NCI-H1694 treated with DMSO at 0.1 percent for 48 hours (cell line): ENCODE measurements at places on chromosomes 16 and 17.

GRCh38 chr17:75976175-75976848, 2.7 kb downstream of the ACOX1 start:
- DNase-seq: no peak

GRCh38 chr16:55703003-55704001, 47.5 kb downstream of the SLC6A2 start:
- DNase-seq: peak; percentile 65

GRCh38 chr17:19867079-19867328, 732 bp downstream of the ULK2 start:
- DNase-seq: peak; percentile 43

GRCh38 chr16:66097751-66098150, 268.7 kb upstream of the CDH5 start:
- DNase-seq: no peak

DNA sequence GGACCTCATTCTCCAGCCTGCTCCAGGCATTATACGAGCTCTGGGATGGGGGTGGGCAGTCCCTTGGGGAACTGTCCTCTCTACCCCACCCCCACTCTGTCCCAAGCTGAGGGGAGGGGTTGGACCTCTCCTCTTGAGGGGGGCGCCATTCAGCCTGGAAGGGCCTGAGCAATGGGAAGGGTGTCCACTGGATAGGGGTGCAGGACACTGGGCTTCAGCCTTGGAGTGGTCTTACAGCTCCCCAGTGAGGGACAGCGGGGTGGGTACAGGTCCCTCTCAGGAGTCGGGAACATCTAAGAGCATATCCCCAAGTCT, 9.5 kb upstream of the CBX8 start:
- no peak for DNase-seq

- DNase-seq: no peak
These were observed 165.5 kb upstream of the FAM20A start for GRCh38 chr17:68766640-68767039.

- no peak for DNase-seq
These were observed 160.9 kb upstream of the CDH5 start for GRCh38 chr16:66205287-66206231.

GRCh38 chr16:85329059-85329812, 217.0 kb upstream of the CIBAR2 start:
- DNase-seq: no peak

DNA sequence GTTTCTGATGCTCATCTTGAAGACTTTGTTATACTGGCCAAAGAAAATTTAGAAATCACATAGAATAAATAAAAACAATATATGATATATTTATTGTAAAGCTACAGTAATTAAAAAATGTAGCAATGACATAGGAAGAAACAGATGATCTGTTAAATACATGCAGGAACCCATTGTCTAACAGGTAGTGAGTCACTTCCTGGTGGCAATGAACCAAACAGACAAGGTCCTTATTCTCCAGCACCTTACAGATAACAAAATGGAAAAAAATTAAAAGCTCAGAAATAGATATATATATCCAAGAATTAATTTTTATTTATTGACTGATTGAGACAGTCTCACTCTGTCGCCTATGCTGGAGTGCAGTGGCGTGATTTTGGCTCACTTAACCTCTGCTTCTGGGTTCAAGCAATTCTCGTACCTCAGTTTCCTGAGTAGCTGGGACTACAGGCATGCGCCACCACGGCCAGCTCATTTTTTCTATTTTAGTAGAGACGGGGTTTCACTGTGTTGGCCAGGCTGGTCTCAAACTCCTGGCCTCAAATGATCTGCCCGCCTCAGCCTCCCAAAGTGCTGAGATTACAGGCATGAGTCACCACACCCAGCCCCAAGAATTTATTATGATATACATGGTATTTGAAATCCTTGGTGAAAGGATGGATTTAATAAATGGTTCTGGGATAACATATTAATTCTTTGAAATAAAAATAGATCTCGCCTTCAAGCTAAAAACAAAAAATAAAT, 7.5 kb downstream of the NETO2 start:
- no peak for DNase-seq

DNA sequence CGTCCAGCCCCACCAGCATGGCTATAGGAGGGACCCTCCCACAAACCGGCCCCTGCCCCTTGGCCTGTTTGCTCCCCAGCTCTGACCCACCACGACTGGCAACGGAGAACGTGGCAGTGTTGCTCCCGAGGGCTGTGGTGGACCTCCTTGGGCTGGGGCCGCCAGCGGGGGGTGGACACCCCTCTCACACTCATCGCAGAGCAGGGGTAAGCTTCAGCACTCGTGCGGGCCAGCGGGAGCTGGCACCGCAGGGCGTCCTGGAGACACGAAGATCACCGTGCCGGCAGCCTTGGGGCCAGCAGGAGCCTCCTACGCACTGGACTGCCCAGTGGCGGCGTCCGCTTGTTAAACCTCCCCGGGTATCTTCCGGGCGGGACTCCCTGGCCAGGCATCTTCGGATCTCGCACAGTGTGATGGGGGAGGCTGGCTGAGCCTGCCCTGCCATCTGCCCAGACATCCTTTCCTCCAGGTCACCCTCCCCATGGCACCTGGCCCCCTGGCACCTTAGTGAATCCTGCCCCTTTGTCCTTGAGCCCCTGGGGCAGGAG, 53.5 kb downstream of the ABR start:
- no peak for DNase-seq

- DNase-seq: no peak
These were observed 6.1 kb upstream of the RNF157 start for GRCh38 chr17:76246080-76247066.

- DNase-seq: no peak
These were observed 199.1 kb downstream of the KATNIP start for GRCh38 chr16:27748868-27749546.

GRCh38 chr16:4846503-4846900, 586 bp downstream of the GLYR1 start:
- no peak for DNase-seq

GRCh38 chr16:10979717-10980601, 35.6 kb downstream of the CLEC16A start:
- no peak for DNase-seq

- DNase-seq: no peak
These were observed 18.9 kb upstream of the ELAC2 start for GRCh38 chr17:13036751-13037150.

DNA sequence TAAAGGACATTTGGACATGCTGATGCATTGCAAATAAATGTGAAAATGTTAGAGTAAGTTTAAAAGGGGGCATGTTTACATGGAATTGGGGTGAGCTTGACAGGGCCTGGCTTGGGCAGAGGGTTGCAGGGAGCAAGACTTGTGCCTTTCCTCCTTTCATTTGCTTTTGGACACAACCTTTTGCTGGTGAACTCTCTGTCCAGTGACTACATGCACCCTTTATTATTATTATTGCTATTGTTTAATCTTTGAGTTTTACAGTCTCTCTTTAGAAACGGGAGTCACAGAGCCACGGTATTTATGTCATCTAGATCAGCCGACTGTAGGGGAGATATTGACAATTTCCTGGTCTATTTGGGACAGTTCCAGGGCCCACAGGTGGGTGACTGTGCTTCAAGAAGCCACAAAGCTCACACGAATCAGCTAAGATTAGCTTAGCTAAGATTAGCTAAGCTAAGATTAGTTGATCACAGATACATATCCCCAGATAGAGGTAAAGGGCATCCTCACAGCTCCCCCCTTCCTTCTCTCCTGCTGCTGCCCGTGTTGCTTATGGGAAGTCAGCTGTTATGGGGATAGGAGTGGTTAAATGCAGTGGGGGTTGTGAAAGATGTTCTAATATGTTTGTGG, 28.9 kb upstream of the ETV4 start:
- no peak for DNase-seq

DNA sequence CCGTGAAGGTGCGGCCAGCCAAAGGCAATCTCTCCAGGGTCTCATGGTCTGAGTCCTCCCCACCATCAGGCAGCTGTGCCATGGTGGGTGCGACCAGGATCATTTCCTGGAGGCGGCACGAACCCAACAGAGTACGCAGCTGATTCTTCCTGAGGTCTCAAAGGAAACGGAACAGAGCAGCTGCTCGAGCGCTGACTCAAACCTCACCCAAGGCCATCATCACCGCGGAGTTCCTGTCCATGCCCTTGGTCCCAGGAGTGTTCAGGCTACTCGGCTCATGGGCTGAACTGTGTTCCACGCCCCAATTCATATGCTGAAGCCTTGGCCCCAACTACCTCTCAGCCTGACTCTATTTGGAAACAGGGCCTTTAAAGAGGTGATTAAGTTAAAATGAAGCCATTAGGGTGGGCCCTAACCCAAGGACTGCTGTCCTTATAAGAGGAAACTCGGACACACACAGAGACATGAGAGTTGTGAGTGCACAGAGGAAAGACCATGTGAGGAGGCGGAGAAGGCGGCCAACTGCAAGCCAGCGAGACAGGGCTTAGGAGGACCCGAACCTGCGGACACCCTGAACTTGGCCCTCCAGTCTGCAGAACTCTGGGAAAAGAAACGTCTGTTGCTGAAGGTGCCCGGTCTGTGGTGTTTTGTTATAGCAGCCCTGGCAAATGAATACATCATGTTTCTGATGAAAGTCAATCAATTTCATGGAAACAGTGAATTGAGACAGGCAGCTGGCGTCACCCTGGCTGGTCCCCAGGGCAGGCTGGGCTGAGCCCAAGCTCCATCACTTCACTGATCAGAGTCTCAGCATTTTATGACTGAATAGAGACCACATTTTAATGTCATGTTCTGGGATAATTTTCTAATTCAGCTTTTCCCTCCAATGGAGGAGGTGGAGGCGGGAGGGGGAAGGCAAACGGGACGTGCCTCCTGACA, 13.7 kb downstream of the MXRA7 start:
- no peak for DNase-seq

GRCh38 chr16:86848821-86849220, 270.5 kb downstream of the FOXL1 start:
- no peak for DNase-seq

- DNase-seq: no peak
These were observed 6.6 kb downstream of the KCNAB3 start for GRCh38 chr17:7922845-7923628.

DNA sequence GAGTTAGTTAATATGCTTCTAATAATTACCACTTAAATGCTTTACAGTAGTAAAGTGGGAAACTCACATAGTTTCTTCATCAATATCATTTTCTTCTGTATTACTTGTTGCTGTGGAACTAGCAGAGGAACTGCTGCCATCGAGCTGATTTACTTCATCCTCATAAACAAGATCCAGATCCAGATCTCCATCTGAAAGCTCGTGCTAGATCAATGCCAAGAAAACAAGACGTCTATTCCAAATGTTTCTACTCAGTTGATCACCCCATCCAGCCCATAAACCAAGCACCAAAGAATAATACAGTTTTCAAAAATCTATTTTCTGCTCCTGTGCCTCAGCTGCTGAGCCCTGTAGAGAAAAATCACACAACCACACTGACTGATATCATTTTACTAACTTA, 59.1 kb downstream of the TRIM37 start:
- DNase-seq: no peak

GRCh38 chr17:48527547-48527932, 3.3 kb downstream of the HOXB1 start:
- no peak for DNase-seq

DNA sequence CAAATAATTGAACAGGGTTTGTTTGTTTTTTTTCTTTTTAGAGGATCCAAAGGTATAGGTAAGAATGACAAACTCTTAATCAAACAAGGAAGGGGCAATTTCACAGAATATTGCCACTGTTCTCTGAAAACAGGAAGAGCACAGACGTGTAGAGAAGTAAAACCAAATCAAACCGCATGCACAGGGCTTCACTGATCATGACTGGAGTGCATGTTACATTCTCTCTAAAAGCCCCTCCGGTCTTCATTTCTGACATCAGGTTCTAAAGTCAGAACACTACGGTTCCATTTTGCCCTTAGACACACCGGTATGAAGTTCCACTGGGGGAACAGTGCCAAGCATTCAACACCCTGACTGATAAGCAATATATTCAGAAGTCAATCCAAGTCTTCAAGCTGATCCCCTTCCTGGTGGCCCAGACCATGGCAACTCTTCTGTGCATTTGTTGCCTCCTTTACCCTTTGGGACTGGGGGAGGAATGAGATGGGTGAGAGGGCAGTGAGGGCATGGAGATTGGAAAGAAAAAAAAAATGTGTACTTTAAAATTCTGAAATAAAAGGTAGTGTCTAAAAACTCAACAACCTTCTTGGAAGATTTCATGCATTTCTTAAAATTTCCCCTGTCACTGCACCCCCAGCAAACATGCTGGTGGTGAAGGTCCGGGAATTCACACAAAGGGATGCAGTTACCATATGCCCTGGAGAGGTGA, 1.4 kb downstream of the MMD start:
- no peak for DNase-seq

- no peak for DNase-seq
These were observed 69.7 kb downstream of the CREBBP start for GRCh38 chr16:3810818-3811217.

- DNase-seq: no peak
These were observed 4.0 kb upstream of the NPRL3 start for GRCh38 chr16:142405-142967.

- DNase-seq: peak; percentile 97
These were observed 32.1 kb downstream of the CDK5RAP3 start for GRCh38 chr17:48002916-48003416.

GRCh38 chr16:8880839-8881510, 1.2 kb upstream of the LITAFD start:
- no peak for DNase-seq

DNA sequence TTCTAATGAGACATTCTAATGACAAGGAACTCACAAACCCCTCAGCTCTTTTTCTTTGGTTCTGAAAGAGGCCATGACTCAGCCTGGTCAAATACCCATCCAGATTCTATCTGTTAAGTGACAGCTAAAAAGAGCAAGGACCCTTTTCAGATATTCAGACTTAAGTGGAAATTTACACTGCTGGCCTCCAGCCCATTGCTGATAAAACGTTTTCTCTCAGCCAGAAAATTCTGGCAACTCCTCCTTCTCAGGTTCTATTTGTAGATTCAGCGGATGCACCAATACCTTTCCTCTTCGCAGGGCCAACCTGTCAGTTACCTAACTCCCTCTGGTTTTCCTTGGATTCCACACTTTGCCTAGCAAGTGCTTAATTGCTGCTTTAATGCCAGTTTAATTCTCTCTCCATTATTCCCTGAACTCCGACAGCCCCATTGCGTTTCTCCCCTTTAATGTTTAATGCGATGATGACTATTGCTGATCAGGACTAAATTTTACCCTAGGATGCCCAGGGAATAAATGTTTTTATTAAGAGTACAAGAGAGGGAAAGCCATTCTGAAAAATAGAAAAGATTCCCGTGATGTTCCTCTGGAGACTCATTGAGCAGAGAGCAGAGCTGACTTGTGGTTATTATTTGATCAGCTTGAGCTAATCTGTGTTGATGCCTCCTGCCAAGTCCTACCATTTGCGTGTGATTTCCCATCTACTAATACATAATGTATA, 35.9 kb upstream of the TOM1L1 start:
- DNase-seq: no peak
